ENCODE measurements at places on chromosomes 16 and 17.
A peak's percentile ranks its signal among the peaks of the same experiment; 100 is the strongest.

DNA sequence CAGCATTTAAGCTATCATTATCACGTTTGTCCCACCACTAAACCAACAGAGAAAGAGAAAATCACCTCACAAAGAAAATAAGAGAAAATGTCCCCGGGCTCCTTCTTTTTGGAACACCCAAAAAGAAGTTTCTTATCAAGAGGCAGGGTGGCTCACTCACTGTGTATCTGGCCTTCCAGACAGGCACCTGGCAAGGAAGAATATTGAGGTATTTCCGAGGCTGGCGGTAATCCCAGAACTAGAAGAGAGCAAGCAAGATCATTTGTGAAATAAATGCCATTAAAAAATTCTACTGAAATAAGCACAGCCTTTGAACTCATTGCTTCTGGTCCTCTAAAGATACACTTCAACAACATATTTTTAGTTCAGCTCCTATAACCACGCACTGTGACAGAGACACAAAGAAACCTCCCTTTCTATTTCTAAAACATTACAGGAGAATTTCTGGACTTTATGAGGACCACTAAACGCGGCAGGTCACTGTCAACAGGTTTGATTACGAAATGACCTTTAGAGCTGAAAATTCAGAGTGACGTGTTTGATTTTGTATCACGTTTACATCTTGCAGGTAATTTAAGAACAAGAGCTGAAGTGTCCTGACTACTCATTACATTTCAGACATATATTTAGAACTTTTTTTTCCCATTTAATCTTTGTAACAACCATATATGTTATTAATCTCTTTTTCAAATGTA lies 61.0 kb downstream of the WDR59 start:
- DNase-seq, result no peak

DNA sequence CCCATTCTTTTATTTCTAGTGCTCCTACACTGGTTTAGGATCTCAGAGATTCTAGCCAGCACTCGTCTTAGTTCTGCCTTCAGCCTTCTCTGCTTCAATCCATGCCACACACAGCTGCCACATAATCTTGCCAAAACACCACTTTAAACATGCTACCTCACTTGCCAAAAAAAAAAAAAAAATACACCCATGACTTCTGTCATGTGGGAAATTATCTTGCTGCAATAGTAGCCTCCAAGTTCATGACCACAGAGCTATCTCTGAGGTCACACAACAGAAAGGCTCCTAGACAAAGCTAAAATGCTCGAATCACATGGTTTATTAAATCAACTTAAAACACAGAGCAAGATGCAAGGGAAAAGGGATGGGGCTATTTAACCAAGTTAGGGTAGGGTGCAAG lies 18.1 kb downstream of the FZD2 start:
- no peak for DNase-seq

- no peak for DNase-seq
These were observed 479.9 kb upstream of the RBFOX1 start for GRCh38 chr16:6852643-6853225.

DNA sequence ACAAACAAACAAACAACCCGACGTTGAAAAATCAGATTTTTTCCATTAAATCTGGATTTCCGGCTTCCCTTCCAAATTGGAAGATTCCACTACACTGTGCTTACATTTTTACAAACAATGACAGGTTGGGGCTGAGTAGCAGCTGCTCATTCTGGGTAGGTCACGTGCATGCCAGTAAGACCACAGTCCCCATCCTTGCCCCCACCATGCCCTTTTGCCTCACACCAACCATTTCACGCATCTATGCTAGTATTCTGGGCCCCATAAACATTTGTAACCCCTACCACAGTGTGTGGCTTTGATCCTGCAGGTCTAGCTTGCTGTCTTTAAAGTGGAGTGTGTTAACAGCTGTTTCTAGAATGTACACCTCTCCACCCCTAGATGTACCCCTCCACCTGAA lies 366.1 kb downstream of the XYLT1 start:
- DNase-seq, result no peak

GRCh38 chr17:80277751-80278671 lies 17.4 kb downstream of the RNF213 start:
- DNase-seq, result no peak

DNA sequence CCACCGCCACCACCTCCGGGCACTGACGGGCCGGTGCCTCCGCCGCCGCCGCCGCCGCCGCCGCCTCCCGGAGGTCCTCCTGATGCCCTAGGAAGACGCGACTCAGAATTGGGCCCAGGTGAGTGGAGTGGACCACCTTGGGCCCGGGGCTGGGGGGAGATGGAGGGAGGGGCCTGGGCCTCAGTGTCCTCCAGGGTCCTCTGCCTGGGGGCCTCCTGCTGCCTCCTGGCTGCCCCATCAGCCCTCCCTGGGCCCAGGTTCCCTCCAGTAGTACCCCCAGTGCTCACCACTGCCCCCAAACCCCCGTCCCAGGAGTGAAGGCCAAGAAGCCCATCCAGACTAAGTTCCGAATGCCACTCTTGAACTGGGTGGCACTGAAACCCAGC lies 19.9 kb downstream of the SPATA32 start:
- no peak for DNase-seq

- DNase-seq, result no peak
These were observed at the start of gene SLC4A1 for GRCh38 chr17:44267818-44268490. SLC4A1 (minus strand) TSS chr17:44268135; CDS start chr17:44262866, 5,269 bp downstream.

DNA sequence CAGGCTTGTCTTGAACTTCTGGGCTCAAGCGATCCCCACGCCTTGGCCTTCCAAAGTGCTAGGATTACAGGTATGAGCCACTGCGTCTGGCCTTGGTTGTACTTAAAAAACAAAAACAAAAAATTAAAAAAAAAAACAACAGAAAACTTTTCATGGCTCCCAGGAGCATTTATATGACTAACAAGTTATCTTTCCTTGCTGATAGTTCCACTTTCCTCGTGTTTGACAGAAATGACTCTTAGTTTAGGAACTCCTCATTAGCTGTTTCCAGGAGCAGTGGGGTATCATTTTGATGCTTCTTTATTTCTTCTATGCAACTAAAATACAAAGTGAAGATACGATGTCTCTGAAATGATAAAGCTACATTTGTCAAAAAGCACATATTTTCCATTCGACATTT lies 165.4 kb downstream of the PRKCA start:
- DNase-seq, result no peak

GRCh38 chr17:6458460-6458950 lies 14.2 kb downstream of the PIMREG start:
- no peak for DNase-seq

DNA sequence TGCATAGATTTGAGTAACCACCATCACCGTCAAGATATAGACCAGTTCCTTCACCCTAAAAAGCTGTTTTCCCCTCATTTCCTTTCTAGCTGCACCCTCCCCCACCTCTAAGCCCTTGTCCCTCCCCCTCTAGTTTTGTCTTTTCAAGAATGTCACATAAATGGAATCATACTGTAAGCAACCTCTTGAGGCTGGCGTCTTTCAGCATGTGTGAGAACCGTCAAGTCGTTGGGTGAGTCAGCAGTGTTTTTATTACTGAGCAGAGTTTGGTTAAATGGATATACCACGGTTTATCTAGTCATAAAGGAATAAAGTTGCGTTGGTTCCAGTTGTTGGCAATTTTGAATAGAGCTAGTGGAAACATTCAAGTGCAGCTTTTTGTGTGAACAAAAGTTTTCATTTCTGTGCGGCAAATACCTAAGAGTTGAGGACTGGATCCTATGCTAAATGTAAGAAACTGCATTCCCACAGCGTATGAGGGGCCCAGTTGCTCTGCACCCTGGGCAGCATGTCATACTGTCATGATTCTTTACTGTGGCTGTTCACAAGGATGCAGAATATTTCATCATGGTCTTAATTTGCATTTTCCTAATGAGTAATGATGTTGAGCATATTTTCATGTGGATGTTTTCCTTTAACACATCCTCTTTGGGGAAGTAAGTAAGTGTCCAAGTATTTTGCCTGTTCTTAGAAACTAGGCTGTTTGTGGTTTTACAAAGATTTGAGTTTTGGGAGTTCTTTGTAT lies 264.3 kb downstream of the CPPED1 start:
- peak; percentile 19 for DNase-seq

DNA sequence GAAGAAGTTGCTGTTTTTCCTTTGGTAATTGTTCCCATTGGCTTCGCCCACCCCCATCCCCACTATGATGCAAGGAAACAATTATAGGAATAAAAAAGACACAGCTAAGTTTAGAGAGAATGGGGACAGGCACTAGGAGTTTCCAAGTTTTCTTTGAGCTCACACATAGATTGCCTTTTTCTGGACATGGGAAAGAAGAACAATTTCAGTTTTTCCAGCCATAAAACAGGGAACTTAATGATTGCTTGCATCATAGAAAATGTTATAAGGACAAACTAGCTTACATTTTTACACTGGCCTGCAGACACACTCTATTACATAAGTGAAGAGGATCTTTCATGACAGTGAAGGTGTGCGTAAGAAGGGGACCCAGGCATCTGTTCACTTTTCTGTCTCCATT lies 142.3 kb upstream of the ZFHX3 start:
- DNase-seq, result no peak

DNA sequence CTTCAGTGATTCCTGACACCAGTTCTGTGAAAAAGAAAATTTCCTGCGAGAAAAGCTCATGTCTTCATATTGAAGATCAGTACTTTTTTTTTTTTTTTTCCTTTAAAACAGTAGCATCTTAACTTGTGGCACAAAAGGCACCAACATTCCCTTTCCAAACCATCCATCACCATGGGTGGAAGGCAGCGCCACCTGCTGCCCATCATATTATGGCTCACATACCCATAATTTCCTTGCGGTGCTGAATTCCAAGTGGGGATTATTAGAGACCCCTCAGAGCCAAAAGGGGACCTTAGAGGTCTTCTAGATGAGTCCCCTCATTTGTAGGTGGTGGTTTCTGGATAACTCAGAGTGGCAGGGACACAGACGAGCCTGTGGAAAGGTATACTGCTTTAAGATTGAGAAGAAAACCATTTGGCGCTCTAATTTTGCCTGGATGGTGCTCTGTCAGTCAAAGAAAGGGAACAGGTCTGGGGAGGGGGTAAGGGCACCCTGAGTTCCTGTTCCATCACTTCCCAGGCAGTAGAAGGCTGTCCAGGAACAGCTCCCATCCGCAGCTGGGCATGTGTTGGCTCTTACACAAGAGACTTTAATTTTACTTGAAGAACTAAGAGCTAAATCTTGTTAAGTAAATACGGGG lies 7.9 kb upstream of the SOST start:
- peak; percentile 50 for DNase-seq

DNA sequence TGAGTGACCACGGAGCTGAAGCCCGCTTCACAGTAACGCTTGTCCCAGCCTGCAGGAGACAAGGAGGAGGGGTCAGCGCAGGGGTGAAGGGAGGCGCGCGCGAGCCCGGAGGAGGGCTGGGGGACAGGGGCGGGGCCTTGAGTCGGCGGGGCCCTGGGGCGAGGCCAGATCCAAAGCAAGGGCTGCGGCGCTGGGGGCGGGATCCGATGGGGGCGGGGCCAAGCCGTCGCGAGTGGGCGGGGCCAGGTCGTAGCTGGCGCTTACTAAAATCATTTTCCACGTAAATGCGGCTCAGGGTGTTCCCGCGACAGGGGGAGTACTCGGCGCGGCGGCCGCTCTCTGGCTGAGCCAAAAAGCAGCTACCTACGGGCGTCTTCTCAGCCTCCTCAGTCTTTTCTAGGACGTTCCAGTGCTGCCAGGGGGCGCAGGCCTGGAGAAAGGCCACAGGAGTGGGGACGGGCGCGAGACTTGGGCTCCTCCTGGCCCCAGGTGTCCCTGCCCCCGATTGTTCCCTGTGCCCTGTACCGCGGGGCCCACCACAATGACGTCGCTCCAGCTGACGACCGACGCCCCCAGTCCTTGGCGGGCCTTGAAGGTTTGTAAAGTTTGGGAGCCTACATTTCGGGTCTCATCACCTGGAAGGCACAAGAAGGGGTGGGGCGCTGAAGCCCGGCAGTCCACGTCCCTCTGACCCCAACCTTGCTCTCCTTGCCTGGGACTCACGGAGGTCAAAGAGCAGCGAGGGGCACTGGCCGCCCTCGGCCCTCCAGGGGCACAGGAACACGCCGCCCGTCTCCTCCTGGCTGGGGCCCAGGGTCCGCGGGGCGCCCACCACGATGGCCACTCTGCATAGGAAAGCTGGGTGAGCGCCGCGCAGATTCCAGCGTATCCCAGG lies 3.9 kb downstream of the ITGA2B start:
- peak; percentile 86 for DNase-seq

DNA sequence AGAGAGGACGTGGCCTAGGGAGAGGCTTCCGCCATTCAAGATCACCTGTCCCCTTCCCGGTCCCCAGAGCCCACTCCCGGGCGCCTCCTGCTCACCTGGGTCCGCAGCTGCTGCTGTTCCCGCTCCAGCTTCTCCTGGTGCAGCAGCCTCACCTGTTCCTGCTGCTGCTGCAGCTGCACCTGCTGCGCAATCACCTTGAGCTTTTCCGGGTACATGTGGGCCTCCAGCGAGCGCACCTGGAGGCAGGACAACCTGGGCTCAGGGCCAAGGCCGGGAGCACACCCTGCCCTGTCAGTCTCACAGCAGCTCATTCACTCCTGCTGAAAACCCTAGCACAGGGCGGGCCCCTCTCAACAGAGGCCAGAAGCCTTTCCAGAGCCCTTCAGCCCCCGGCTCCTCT lies 12.5 kb downstream of the TFAP4 start:
- DNase-seq, result no peak

DNA sequence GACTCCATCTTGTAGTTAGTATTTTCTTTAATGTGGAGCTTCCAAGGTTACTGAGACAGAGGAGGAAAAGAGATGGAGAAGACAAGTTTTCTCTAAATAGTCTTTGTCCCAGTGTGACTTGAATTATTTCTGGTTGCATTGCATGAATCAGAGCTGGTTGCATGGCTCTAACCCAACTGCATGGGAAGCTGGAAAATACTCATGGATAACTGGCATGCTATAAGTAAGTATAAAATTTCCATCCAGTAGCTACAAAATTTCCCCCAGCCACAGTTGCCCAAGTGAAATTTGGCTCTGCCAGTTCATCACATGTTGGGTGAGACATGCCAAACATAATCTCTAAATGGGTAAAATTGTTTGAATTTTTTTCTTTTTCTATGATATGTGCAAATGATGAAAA lies 1161.5 kb downstream of the CDH11 start:
- no peak for DNase-seq
